ENCODE measurements at places on chromosomes 1 and 21.

- no peak for DNase-seq
Observed at GRCh38 chr1:152517237-152517811, 3.0 kb downstream of the CRCT1 start.

GRCh38 chr21:43015906-43016540 lies 41.7 kb downstream of the PKNOX1 start:
- DNase-seq, result no peak

DNA sequence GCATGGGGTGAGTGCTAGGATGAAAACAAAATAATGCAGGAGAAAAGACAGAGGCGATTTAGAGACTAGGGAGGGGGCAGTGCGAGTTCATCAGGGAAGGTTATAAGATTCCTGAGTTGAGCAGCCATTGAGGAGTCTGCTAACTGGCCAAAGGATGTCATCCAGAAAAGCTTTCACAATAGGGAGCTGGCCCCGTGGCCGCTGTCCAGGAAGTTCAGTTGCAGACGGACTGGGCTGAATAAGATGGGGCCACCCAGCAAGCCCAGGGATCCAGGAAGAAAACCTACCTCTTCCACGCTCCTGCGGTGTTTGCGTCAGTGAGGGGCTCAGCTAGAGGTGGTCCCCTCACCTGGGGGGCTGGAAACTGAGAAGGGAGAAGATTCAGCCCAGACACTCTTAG lies 4.0 kb upstream of the PKP1 start:
- no peak for DNase-seq

DNA sequence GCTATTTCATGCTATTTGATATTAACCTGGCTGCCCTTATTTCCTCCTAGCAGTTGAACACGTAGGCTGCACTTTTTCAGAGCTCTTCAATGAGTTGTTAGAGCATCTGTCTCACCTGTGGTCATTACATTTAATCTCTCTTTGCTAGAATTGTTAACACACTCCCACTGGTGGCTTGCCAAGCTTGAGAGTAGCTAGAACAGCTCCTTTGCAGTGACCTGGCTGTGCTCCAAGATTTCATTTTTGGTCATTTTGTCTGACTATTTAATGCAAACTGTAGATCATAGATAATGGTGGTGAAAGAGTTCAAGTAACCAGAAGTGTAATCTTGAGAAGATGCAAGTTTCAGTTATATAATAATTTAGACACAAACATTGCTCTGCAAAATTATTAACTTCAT lies 105.6 kb downstream of the LRRC7 start:
- no peak for DNase-seq

- no peak for DNase-seq
Observed at GRCh38 chr1:27418326-27419185, 26.1 kb downstream of the GPR3 start.

- DNase-seq, result no peak
Observed at GRCh38 chr1:56904663-56905397, 50.2 kb downstream of the C8A start.

DNA sequence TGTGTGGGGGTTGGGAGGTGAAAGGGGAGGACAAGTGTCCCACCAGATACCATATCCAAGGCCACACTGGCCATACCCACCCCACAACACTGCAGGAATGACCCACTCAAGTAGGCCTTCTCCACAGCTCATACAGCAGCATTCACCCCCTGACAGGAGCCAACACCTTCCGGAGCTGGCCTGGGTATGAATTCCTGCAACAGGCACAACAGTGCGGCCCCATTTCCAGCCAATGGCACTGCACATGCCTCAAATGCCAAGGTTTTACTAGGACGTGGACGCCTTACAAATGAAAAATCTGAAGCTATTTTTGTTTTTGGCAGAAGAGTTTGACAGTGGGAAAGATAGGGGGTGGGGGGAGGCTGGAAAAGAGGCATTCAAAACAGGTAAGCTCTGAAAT lies 2.0 kb downstream of the KCND3 start:
- no peak for DNase-seq

- DNase-seq, result no peak
Observed at GRCh38 chr21:34021726-34022125, 51.7 kb upstream of the MRPS6 start.

DNA sequence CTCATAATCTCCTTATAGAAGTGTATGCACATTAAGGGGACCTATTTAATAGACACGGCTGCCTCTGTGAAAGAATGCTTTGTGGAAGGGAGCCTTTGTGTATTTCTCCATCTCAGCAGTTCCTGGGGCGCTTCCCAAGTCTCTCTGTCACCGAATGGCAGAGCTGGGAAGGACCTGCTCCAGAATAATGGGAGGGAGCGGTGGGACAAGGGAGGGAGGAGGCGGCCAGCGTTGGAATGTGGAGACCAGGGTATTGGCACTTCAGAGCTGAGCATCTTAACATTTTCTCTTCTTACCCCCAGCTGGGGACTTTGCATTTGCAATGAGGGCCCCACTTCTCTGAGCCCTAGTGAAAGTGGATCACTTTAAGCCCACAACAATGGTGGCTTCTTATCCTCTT lies 23.9 kb downstream of the CACHD1 start:
- DNase-seq, result no peak

DNA sequence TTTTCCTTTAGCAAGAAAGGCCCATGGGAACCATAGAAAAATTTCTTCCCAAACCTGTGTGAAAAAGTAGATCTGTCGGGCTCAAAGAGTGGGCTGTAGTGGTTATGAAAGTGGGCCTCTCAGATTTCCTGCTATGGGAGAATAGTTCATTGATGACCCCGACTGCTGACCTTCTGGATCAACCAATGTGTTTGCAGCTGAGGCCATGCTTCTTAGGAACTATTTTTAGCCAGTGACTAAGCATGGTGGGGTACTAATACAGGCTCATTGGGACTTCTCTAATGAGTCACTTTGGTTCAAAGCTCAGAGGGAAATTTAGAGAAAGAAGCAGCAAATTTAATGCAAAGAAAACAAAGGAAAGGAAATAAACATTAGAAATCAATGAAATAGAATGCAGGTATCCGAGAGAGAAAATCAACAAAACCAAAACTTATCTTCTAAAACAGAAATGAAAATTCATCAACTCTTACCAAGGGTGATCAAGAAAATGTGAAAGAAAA lies 12.6 kb upstream of the PSMA5 start:
- DNase-seq, result no peak

- no peak for DNase-seq
Observed at GRCh38 chr1:163914785-163915413, 593.1 kb downstream of the NUF2 start.

DNA sequence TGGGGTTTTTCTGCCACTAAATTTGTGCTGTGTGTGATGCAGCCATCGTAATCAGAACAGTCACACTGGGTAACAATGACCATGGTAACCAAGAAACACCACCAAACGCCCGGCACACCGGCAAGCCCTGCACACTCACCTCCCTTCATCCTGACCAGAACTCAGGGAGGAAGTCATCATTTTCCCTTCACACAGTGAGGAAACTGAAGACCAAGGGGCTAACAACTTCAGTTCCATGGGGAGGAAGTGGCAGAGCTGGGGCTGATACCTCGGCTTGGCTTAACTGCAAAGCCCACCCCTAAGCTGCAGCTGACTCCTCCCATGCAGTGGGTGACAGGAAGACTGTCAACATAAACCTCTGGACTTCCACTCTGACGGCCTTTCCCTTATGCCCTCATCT lies 69.3 kb upstream of the BCAR3 start:
- DNase-seq, result no peak

- no peak for DNase-seq
Observed at GRCh38 chr1:232471250-232471649, 158.7 kb downstream of the SIPA1L2 start.

GRCh38 chr1:245493029-245493428 lies 338.2 kb downstream of the KIF26B start:
- DNase-seq, result no peak

DNA sequence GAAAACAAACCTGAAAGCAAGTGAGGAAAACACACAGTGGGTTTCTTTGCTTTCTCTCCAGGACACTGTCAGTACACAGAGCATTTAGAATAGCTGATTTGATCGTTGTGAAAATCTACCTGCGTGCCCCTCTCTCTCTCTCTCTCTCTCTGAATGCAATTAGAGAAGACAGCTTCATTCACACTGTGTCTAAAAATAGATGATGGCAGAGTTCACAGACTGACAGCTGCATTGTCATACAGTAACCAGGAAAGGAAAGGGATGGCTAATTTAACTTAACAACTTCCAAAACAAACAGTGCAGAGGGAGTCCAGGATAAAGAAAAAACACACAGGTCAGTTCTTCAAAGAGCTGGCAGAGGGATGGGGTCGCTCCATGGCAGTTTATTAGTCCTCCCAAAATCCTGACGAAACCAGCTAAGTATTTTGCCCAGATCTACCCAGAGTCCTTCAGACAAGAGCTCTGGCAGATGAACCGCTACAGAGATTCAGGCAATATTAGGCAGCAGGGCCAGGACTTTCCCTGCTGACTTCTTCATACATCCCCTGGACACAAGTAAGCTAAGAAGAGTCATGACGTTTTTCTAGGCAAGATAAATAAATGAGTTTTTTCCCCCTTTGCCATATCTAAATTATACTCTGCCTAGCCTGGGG lies 58.9 kb downstream of the WLS start:
- DNase-seq, result no peak

DNA sequence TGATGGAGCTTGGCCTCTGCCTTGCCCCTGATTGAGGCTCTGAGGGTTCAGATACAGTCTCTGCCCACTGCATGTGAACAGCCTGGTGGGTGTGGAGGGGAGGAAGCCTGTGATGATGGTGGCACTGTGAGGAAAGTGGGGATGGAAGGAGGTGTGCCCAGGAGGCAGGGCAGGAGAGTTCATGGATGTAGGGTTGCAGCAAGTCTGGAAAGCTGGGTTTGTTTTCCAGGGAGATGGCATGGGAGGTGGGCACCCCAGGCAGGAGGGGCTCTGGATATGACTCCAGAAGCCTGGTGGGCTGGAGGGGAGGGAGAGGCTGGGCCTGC lies 63.2 kb downstream of the ADARB1 start:
- DNase-seq, result no peak

- DNase-seq, result no peak
Observed at GRCh38 chr1:33120436-33121231, 39.7 kb downstream of the AZIN2 start.

DNA sequence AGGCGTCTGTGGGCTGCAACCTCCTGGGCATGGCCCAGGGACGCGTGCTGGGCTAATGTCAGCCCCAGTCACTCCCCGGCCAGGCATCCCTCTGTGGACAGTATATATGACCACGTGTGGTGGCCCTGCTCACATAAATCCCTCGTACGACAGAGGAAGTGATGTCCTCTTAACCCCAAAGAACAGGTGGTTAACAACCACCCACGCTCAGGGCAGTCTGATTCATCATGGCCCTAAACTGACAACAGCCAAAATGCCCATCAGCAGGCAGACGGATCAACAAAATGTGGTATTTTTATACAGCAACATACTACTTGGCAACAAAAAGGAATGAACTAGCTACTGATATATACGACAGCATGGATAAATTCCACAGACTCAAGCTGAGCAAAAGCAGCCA lies 51.0 kb downstream of the ECE1 start:
- no peak for DNase-seq

- DNase-seq, result no peak
Observed at GRCh38 chr1:11286735-11287410, 13.9 kb downstream of the UBIAD1 start.

GRCh38 chr1:19454265-19455146 lies 30.8 kb downstream of the CAPZB start:
- DNase-seq, result no peak

DNA sequence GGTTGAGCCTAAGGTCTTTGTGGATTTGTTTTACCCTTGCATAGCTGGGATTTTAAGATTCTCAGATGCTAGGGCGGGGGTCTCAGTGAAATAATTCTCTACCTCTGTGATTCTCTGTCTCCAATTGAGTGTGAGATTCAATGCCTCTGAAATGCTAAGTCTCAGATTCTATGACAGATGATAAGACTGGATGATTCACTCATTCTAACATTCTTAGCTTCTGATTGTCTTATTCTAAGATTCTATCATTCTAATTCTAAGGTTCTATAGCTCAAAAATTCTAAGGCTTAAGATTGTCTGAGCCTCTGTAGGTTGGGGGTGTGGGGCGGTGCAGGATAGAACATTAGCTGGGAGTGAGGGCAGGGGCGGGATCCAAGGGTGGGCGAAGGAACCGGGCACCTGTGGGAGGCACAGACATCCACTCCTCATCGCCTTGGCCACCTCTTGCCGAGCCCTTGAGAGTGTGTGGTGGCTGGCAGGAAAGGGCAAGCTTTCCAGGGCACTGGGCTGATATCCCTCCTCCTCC lies 29.5 kb downstream of the ADGRB2 start:
- DNase-seq, result no peak

- DNase-seq, result no peak
Observed at GRCh38 chr1:29830383-29830782, 594.1 kb downstream of the PTPRU start.

DNA sequence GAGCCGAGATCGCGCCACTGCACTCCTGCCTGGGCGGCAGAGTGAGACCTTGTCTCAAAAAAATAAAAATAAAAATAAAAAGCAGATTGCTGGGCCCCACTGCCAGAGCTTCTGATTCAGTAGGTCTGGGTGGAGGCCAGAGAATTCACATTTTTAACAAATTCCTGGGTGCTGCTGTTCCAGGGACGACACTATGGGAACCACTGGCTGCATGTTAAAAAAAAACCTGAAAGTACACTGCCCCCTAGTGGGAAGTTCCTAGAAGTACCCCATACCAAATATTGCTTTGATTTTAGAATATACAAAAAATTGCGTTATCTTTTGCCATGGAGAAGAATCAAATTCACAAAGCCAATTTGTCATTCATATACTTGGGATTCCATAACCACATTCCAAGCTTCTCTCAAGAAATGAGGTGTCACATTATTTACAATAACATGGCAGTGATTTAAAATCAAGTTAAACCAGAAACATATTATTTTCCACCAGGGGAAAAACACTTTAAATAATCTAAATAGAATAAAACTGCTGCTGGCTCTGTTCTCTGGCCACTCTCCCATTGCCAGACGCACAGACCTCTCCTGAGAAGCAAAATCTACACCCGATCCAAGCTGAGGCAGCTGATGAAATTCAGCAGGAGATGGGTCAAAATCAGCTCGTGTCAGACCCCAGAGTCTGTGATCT lies 27.4 kb downstream of the SYF2 start:
- DNase-seq, result peak; percentile 2

DNA sequence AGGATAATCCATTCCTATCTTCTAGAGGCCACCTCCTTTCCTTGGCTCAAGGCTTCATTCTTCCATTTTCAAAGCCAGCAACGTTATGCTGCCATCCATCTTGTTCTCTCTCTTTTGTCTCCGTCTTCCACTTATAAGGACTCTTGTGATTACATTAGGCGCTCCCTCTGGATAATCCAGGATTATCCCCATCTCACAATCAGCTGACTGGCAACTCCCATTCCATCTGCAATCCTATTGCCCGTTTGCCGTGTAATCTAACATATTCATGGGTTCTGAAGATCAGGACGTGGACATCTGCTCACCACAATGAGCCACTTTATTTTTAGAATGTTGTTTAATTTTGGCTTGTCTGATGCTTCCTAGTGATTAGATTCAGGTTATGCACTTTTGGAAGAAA lies 89.3 kb downstream of the EBNA1BP2 start:
- no peak for DNase-seq

Data from activated T-cell treated with anti-CD3 and anti-CD28 coated beads for 4 hours (primary cell).